Effector CD8-positive, alpha-beta T cell (primary cell): ENCODE measurements at places on chromosomes 11 and 22.
A peak's percentile ranks its signal among the peaks of the same experiment; 100 is the strongest.

GRCh38 chr11:102733232-102733875 lies 8.6 kb upstream of the MMP8 start:
- no peak for DNase-seq

DNA sequence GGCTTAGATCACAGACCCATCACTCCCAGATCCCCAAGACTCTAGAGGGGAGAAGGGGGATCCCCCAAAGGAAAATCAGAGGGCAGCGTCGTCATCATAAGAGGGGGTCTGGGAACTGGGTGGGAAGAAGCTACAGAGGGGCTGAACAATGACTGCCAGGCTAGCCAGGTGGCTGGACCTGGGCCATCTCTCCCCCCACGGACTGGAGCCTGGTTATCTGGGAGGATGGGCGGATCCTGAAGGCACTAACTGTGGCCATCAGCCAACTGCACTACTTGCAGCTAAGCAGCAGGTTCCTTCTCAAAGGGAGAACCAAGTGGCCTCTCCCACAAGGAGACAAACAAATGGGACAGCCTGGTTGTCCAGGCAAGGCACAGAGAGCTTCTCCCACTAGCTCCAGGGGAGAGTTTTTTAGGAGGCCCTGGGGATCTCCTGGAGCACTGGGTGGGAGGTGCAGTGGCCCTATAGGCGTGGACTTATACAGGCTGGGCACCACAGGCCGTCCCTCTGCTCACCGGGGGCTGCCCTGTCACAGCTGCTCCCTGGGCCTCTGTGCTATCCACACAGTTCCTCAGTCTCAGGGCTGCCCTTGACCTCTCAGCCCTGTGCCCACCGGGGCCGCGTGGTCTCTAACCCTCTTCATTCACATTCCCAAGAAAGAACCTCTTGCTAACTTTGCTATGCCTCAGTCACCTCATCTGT lies 15.4 kb downstream of the P2RY6 start:
- DNase-seq, result no peak

- DNase-seq, result peak; percentile 39
Measured at GRCh38 chr22:24503137-24503842, 8.2 kb downstream of the UPB1 start.

- DNase-seq, result no peak
Measured at GRCh38 chr11:43245466-43245865, 66.3 kb upstream of the API5 start.

GRCh38 chr11:132312161-132312560 lies 941.7 kb downstream of the NTM start:
- DNase-seq, result no peak
